ENCODE measurements at places on chromosomes 7 and 10.

DNA sequence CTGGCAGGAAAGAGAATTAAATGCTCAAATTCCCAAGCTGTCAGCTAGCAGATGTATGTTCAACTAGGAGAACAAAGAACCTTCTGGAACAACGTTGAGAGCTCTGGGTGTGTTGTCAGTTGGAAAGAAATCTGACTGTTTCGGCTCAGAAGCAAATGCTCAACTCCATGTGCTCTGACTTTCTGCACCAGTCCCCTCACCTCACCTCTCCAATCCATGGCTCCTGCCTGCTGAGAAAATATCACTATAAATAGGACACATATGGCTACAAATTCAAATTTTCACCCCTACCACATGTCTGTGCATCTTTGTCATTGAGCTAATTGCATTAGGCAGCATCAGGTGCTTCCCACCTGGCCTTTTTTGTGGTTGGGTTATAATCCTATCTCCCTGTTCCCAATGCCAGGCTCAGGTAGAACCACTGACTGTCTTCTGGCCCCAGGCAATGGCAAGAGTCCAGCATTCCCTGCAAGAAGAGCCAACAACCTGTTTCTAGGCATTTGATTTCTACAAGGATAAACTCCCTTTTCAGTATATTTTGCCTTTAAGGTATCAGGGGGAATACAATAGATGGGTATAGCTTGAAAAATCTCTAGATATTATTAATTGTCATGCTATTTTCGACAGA, 142.6 kb upstream of the LSM8 start:
- no peak for DNase-seq

GRCh38 chr10:77636967-77637531, 559 bp downstream of the KCNMA1 start:
- DNase-seq, result no peak

DNA sequence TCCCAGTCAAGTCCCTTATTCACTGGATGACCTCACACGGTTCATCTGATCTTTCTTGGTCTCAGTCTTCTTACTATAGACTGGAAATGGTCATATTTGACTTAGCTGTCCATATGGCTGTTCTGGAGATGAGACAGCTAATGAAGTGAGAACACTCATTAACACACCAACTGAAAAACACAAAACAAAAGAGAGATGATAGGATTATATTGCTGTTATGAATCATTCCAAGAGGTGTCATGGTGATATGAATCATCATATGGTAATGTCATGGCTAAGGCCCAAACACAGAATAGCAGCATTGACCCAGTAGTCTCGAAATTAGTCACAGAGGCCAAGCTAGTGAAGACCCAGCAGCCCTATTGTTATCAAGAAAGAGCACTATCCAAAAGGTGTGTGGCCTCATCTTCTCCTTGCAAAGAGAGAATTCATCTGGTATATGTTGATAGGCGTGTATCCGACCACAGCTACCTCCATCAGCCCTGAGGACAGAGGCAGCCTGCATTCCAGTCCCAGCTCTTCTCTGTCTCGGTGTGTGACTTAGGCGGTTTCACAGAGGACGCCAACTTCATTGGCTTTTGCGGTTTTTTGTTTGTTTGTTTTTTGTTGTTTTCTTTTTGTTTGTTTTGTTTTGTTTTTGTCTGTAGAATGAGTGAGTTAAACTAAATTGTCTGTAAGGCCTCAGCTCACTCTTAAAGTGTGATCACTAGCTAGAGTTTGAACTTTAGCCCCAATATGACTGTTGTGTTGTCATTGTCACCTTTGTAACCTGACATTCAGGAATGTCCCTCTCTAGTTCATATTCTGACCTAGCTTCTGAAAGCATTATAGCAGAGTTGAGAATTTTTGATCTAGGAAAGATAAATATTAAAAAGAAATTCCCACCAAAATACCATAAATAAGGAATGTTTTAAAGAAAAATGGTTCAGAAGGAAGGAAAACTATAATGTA, 97.4 kb upstream of the PDCD4 start:
- peak; percentile 72 for DNase-seq

DNA sequence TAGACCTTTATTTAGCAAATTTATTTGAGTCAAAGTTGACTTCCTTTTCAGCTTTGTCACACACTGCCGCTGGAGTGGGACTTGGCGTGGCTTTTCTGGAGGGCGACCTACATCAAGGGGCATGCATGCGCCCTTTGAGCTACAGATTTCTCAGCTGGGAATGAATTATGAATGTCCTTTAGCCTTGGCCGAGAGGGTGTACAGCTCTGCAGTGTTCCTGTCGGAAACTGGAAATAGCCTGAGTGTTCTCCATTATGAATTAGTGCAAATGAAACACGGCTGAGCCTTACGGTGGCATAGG, 79.7 kb downstream of the GLRX3 start:
- no peak for DNase-seq

DNA sequence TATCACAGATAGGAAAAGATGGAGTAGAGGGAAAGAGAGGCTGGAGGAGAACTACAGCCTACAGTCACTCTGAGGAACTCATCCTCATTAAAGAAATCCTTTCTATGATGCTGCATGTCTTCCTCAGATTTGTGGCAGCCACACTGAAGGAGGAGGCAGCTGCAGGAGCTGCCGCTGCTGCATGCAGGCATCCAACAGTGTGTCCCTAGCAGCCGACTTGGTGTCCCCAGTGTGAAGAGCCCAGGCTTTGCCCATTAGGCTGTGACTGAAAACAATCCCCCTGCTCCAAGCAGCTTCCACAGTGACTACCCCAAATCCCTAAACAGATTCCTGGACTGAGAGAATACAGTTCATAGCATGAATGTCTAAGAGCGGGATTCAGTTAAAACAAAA, 23.1 kb downstream of the SKIDA1 start:
- no peak for DNase-seq

DNA sequence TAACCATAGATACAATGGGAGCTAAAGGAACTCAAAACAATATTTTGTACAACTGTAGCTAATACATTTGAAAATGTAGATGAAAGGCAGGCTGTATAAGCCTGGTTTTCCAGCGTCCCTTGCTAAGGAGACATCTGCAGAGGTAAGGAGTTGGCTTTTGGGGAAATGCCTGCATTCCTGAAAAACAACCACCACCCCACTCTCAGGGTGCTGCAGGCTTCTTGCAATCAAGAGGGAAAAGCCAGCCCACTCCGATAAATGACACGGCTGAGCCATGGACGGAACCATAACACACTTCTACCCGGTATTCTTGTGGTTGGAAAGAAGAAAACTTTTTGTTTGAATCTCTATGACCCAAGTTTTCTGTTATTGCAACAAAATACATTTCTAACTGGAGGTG, 200.3 kb downstream of the TEX36 start:
- DNase-seq, result no peak
